Fibroblast of the aortic adventitia (primary cell): ENCODE measurements at places on chromosomes 1 and 21. TPM values are rescaled to one million over a fixed set of nuclear protein-coding genes. Genes with fewer than 3 reads are reported as not detected.

Gene DENND2C
- 4.8 and 5.3 TPM in 2 replicates for total RNA-seq

Gene UTP11
- 23.1 and 68.1 TPM in 2 replicates for total RNA-seq

Gene CELA2B
- total RNA-seq, result not detected in 2 replicates

Gene POU3F1
- total RNA-seq, result not detected in 2 replicates

Gene DNTTIP2
- total RNA-seq, result 39.0 and 40.2 TPM in 2 replicates

GRCh38 chr1:47568763-47569162, 130.9 kb downstream of the FOXD2 start:
- no peak for DNase-seq

DNA sequence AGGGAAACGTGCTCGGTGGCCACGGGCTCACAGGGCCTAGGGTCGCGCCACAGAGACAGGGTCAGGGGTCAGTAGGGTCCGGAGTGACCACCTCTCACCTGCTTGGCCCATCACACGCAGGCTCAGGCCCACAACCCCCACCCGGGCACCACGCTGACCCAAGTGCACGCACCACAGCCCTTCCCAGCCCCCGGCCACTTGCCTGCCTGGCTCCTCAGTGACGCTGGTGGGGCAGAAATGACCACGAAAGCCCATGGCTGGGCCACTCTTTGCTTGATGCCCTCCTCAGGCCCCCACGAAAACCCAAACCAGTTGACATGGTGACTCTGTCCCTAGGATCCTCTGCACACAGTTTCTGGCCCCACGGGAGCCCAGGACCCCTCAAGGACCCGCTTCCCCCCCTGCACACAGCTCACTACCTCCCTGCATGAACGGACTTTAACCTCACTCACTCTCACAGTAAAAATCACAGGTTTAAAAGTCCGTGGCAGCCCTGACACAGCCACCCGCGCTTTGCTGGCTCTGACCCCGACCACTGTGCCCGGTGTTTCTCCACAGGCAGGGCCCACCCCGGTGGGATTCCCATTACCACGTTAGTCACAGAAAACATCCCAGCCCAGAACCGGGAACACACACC, 20.7 kb downstream of the NADK start:
- DNase-seq, result no peak

DNA sequence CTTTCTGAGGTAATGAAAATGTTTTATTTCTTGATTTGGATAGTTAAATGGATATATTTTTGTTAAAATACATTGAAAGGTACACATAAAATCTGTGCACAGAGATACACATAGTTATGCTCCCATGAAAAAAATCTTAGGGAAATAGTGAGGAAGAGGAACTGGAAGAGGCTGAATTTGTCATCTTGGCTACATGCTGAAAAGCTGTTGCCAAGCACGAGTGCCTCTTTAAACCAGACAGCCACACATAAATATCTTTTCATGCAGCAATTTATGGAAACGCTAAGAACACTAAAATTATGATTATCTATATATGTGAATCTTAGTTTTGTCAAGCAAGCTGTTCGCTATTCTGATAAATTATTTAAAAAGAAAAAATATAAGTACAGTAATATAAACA, 12.8 kb upstream of the ADAR start:
- DNase-seq, result no peak

DNA sequence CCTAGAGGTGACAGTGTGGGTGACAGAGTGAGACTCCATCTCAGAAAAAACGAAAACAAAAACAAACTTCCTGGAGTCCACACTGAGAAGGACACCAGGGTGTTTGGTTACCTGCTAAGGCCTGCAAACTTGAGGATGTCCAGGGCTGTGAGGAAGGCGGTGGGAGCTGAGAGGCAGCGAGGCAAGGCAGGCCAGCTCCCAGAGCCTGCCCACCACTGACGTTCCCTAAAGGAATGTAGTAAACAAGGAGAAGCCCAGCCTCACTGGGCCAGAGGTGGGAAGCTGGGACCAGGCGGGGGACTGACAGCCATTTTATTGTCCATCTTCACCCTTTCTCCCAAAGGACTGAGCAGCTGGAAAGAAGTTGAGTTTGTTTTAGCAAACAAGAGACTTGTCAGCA, 24.1 kb downstream of the SHISA4 start:
- DNase-seq, result peak; percentile 49

DNA sequence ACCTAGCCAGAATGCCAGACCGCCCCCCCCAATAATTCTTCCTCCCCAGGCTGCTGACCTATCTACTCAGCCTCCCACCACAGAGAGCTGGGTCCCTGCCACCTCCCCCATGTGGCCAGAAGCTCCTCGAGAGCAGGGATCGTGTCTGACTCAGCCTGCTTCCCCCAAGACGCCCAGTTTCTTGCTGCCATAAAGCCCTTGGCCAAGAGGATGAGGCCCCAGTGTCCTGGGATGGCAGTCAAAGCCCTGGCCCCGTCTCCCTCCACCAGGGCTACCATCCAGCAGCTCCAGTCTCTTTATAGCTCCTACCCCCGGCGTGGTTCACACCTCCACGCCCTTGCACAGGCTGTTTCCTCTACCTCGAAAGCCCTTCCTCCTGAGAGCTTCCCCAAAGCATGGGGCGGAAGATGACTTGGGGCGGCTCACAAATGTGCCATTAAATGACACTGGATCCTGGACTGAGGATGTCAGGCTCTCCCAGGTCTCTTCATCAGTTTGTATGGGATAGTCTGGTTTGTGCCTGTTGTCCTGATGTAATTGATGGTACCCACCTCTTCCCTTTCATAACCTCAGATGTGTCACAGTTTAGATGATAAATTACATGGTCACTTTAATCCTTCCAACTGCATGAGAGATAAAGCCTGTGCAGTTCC, 13.2 kb downstream of the ADGRB2 start:
- peak; percentile 62 for DNase-seq

GRCh38 chr1:206803221-206803730, 31.0 kb upstream of the IL10 start:
- no peak for DNase-seq

DNA sequence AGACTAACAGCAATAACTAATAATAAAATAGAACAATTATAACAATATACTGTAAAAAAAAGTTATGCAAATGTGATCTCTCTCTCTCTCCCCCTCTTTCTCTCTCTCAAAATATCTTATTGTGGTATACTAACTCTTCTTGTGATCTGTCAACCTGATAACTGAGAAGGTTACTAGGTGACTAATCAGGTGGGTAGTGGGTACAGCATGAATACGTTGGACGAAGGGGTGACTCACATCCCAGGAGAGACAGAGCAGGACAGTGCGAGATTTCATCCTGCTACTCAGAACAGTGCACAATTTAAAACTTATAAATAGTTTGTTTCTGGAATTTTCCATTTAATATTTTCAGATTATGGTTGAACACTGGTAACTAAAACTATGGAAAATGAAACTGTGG, 257.5 kb downstream of the LRRC40 start:
- no peak for DNase-seq

GRCh38 chr1:32242341-32242851, 4.6 kb upstream of the FAM167B start:
- peak; percentile 58 for DNase-seq

DNA sequence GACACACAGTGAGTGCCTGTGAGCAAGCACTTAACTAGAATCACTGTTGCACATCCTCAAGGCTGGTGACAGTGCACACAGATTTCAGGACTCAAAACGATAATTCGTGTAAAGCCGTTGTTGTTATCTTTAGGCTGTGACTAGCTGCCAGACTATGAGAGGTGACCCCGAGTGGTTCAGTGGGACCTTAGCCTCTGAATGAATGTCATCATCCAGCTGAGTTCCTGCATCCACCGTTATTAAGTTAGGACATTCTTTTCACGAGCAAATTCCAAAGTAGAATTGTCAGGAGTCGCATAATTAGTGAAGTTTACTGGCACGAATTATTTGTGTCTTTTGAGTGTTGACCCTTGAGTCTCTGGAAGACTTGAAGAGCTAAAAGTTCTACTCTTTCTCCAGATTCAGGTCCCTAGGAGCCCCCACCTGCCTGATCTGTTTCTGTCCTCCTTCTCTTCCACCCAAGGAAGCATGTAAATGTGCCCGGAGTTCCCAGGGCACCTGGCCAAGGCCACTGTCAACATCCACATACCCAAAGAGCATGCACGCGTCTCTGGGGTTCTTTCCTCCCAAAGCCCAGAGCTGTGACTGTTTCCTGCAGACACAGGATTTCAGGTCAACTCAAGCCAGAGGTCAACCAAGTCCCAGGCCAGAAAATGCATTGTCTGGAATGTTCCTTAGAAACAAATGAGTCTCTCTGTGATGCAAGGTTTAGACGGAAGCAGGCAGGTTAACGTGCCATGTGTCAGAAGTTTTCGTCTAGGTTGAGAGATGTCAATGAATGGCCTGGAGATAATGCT, 207.2 kb downstream of the TOMM20 start:
- DNase-seq, result no peak

GRCh38 chr1:93549811-93550210, 101.9 kb downstream of the FNBP1L start:
- no peak for DNase-seq

- DNase-seq, result no peak
These were observed at the start of gene ACTL8 for GRCh38 chr1:17755120-17755519. Gene ACTL8, plus strand, starts transcription at chr1:17755333. Its CDS starts 67,676 bp downstream, at chr1:17823009.

- peak; percentile 2 for DNase-seq
These were observed 1352.7 kb upstream of the ADGRL2 start for GRCh38 chr1:80448081-80448480.

DNA sequence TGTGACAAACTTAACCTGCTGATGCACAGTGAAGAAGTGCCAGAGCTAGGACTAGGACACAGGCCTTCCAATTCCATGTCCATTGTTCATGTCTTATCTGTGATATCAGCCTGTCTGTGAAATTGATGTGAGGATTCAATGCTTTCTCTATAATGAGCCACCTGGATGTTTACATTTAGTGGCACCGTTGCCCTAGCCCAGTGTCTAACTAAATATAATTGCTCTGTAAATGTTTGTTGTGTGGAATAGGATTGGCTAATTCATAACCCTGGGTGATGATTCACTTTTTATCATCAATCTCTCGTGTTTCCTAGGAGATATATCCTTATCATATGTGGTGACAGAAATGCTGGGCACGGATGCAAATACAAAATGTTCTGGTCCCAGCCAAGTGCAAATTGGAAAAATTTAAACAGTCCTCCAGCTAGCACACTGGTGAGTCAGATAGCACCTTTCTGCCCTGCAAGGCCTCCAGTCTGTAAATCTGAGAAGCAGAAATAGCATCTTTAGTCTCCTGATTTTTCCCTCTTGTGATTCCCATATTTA, 46.9 kb upstream of the GNG12 start:
- DNase-seq, result peak; percentile 97

- no peak for DNase-seq
These were observed 3.1 kb upstream of the DOCK7 start for GRCh38 chr1:62691062-62691844.

GRCh38 chr1:246427611-246428010, 79.5 kb downstream of the SMYD3 start:
- DNase-seq, result no peak

- peak; percentile 54 for DNase-seq
These were observed 78.4 kb upstream of the DNAJC6 start for GRCh38 chr1:65230731-65231481.

DNA sequence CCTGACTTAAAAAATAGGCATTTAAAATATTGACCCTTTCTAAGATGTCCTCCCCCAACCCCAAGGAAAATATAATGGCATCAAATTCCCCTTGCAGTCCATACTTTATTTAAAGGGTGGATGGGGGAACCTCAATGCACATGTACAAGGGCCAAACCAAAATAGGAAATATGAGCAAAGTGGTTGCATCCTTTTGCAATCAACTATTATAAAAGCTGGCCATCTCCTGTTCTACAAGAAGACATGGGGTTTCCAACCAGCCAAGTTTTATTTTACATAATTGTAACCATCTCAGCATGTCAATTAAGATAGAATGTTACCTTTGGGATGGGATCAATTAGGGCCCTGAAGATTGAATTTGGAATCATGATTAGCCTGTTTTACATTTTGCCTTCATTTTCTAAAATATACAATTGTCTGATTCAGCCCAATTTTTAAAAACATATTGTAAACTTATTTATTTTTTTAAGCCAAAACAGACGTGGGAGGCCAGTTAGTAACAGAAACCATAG, 146.7 kb upstream of the NFIA start:
- no peak for DNase-seq

- DNase-seq, result peak; percentile 49
These were observed 50.1 kb downstream of the BRWD1 start for GRCh38 chr21:39263372-39263771.

GRCh38 chr1:222042120-222042519, 300.2 kb upstream of the DUSP10 start:
- no peak for DNase-seq

DNA sequence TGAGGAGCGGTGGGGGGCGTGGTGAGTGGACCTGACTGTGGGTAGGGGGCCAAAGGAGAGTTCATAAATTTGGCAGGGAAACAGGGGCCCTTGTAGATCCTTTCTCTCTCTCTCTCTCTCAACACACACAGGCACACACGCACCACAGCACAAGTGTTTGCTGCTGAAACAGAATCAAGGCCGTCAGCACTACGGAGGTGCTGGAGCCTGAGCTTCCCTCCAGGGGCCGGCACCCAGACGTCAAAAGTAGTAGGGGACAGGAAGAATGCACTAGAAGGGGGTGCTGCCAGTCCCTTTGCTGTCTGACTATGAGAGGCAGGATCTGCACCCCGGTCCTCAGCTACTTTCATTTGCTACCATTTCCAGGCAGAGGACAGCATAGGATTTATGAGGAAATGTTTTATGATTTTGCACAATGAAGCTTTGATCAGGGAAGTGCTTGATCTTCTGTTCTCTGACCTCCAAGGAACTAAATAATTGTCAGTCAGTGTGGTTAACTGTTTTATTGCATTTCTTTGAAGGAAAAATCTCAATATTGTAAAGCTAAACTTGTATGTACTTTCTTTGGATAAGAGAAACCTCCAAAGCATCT, 74.3 kb upstream of the FAM3B start:
- no peak for DNase-seq

DNA sequence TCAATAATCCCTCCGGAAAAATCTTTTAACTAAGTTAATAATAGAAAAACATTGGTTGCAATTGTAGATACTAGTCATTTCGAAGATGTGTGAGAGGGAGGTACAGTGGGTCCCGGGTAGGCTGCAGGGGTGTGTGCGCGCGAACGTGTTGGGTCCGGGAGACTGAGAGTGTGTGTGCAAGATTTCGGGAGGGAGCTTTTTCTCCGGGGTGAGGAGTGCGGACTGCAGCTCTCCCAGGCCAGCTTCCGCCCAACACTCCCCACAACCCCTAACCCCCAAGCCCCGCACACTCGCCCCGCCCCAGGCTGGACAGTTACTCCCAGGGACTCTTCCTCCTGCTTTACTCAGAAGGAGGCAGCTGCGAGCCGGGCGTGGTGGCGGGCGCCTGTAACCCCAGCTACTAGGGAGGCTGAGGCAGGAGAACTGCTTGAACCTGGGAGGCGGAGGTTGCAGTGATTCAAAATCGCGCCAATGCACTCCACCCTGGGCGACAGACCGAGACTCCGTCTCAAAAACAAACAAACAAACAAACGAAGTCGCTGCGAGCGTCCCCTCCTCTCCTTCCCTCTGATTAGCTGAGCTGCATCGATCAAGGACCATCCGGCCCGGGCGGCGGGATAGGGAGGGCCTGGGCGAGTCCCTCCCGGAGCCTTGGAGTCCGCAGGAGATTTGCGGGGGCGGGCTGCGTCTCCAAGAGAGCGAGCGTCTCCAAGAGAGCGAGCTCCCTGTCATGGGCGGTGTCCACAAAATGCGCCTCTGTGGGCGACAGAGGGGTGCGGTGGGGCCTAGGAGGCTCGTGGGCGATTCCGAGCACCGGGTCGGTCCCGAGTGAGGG, 28.3 kb upstream of the PPM1J start:
- DNase-seq, result peak; percentile 15
